CD4-positive, alpha-beta T cell treated with Interleukin-15 for 1 hour (primary cell): ENCODE measurements at places on chromosomes 1 and 21.

DNA sequence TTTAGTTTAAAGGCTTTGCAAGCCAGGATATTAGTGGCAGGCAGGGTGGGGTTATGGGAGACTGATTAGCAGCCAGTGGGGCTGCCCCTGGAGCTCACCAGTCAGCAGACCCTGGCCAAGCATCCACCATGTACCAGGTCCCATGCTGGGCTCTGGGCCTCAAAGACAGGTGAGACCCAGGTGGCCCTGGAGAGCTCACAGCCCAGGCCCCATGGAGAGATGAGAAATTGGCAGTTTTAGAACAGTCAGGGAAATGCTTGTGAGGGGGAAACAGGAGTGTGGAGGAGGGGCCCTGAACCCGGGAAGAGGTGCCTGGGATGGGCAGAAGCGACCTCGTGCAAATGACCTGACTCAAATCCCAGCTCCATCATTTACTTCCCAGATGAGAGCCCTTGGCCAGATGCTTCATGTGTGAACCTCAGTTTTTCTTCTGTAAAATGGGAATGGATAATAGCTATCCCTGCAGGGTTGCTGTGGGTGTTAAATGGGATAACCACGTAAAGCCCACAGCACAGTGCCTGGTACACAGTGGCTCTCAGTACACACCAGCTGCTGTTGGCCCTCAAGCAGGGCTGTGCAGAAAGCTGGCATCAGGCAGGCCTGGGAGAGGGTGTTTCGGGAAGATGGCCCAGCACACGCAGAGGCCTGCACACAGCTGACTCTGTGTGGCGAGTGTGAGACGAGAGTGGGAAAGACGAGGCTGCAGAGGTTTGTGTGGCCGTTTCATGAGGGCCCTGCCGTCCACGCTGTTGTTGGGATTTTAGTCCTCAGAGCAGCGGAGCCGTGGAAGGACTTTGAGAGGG, 518.5 kb downstream of the PTPRU start:
- no peak for DNase-seq

- no peak for DNase-seq
Measured at GRCh38 chr1:178740924-178741323, 15.9 kb downstream of the RALGPS2 start.

- no peak for DNase-seq
Measured at GRCh38 chr1:91201176-91201575, 179.3 kb upstream of the ZNF644 start.

GRCh38 chr1:28194326-28195035, 18.0 kb upstream of the PTAFR start:
- no peak for DNase-seq

- DNase-seq: no peak
Measured at GRCh38 chr1:112244131-112244530, 151.9 kb upstream of the CTTNBP2NL start.

DNA sequence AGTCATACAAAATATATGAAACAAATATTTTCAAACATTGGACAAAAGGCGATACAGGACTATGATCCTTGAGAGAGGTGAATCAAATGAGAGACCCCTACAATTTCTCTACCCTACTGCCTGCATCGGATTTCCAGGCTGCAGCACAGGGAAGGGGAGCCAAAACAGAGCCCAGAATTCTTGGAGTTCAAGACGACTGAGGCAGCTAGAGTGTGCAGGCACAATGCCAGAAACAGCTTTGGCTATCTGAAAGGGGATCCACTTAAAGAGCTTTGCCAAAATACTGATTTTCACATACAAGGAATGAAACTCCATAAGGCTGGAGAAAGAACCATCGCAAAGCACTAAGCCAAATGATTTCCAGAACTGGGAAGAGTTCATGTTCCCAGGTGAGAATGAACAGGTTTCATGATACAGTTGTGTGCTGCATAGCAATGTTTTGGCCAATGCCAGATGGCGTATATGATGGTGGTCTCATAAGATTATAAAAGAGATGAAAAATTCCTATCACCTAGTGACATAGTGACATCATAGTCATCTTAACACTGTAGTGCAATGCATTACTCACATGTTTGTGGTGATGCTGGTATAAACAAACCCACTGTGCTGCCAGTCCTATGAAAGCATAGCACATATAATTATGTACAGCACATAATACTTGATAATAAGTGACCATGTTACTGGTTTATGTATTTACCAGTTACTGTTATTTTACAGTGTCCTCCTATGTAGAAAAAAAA, 77.5 kb downstream of the KCND3 start:
- no peak for DNase-seq

- DNase-seq: no peak
Measured at GRCh38 chr1:156911577-156912298, 8.7 kb upstream of the LRRC71 start.

- no peak for DNase-seq
Measured at GRCh38 chr1:8862528-8862927, 16.0 kb downstream of the ENO1 start.

DNA sequence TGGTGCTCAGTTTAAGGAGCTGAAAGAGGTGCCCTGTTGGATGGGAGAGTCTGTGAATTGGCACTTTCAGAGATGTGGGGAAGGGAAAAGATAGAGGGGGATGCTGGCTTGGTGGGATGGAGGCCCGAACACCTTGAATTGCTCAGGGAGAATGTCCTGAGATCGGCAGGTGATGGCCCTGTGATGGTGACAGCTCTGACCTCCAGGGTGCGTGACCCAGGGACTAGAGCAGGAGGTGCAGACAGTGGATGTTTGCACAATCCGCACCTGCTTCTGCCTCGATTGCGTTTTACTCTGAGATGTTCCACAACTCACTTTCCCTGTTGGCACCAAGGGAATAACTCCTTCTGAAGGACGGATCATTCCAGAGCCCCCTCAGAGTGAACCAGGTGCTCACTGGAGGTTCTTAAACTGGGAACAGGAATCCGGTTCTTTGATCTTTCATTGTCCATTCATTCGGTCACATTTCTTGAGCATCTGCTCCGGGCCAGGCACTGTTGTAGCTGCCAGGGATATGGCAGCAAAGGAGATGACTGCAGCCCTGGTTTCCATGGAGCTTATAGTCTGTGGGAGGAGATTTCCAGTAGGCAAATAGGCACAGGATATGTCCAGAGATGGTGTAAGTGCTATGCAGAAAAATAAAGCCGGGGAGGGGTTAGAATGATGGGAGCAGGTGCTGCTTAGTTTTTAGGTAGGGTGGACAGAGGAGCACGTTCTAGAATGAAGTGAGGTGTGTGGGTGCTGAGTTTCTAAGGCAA, 226.6 kb upstream of the TMEM51 start:
- DNase-seq: no peak

GRCh38 chr1:1348420-1349255, 580 bp downstream of the DVL1 start:
- no peak for DNase-seq

DNA sequence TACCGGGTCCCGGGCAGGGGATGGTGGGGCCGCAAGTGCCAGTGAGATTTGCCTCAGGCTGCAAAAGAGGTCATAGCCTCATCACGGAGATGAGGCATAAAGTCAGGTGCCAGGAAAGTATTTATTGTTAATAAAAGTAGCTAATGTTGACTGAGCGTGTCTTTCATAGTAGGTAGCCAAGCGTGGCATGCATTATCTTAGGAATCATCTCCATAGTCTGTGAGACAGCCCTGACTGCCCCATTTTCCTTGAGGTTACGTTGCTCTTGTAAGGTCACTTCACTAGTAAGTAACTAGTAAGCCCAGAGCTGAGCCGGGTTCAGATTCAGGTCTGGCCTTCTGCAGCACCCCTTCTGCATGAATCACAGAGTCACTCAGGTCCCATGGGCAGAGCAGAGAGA, 174.2 kb downstream of the CAMTA1 start:
- DNase-seq: no peak

DNA sequence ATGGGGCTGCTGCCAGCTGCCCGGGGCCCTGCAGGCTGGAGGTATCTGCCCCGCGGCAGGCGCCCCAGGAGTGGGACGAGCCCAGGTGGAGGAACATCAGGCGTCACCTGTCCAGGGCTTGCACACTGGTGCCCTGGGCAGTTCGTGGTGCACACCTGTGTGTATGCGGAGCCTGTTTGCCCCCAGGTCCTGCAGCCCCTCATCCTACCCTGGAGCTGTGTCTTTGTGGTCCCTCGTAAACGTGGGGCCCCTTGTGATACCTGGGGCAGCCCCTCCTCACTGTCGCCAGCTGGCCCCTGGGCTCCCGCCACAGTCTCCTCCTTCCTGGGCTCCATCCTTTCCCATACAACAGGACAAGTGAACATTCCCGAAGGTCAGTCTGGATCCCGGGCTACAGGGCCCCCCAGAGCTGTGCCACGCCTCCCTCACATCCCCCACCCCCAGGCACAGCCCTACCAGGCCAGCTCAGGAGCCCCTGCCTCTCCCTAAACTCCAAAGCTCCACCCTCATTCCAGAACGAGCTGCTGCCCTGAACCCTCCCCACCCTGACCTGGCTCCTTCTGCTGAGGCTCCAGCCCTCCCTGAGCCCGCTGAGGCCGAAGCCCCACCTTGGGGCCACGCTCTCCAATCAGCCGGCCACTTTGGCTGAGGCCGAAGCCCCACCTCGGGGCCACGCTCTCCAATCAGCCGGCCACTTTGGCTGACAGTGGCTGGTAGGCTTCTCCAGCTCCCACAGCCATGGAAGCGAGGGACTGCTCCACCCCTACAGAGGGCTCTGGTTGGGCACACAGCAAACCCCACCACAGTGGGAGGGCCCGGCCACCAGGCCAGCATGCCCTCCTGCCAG, 42.6 kb downstream of the UBE2G2 start:
- no peak for DNase-seq

- DNase-seq: no peak
Measured at GRCh38 chr1:169676001-169676400, 35.4 kb downstream of the SELL start.

- DNase-seq: no peak
Measured at GRCh38 chr21:33302796-33303195, 22.0 kb upstream of the IFNAR1 start.

GRCh38 chr21:33270986-33271385, 4.8 kb downstream of the IL10RB start:
- no peak for DNase-seq

- no peak for DNase-seq
Measured at GRCh38 chr1:3904843-3905185, 4.7 kb upstream of the C1orf174 start.

- no peak for DNase-seq
Measured at GRCh38 chr1:89104147-89104546, 21.8 kb downstream of the GBP2 start.

DNA sequence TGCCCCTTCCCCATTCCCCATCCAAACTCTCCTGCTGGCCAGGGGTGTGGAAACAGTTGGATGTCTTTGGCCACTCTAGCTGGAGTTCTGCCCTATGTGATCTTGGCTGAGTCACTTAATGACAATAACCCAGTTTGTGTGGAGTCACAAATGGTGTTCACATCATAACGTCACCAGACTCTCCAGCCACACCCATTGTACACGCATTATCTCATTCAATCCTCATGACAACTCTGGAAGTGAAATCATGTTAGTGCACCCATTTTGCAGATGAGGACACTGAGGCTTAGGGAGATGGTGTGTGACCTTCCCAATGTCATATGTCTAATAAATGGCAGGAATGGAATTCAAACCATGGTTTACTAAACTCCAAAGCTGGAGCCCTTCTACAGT, 1.2 kb upstream of the CDA start:
- DNase-seq: no peak

DNA sequence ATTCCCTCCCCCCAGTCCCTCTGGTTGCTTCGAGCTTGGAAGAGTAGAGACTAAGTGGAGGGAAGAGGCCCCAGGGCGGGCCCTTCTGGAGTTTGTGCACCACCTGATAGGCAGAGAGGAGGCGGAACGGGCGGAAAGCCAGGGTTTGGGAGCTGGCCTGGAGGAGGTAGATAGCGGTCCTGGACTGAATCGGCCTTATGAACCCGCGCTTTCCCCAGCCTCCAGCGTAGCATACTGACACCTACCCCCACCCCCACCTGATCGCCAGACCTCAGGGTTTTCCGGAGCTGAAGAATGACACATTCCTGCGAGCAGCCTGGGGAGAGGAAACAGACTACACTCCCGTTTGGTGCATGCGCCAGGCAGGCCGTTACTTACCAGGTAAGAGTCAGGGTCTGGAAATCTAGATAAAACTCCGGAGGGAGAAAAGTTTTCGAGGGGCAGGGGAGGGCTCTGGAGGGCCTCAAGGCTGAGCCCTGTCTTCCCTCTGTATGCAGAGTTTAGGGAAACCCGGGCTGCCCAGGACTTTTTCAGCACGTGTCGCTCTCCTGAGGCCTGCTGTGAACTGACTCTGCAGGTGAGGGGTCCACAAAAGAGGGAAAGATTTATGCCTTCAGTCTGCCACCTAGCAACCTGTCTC, 705 bp downstream of the UROD start:
- DNase-seq: no peak

- no peak for DNase-seq
Measured at GRCh38 chr1:69246109-69246508, 321.6 kb upstream of the LRRC7 start.

- DNase-seq: no peak
Measured at GRCh38 chr21:28828021-28828420, 164.7 kb downstream of the LTN1 start.

DNA sequence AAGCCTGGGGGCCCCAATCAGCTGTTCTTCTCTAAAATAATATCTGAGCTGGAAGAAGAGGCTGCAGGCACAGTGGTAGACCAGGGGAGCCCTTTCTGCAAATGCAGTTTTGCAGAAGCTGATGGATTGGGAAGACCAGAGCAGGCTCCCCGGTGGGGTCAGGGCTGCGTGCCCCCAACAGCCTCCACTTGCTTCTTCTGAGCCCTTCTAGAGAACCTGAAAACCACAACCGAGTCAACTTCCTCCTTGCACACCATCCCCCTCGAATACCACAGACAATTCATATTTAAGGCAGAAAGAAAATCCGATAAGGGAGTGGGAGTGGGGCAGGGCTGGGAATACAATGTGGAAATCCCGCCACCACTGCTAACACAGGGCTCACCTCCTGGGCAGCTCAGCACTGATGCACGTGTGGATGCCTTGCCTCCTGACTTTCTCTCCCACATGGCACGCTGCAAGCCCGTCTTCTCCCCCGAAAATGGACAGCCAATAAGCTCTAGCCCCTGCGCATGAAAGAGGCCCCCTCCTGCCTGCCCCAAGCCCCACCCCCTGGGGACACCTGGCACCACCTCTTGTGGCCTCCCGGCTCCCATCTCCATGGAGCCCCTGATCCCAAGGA, 25.4 kb upstream of the ALDH4A1 start:
- DNase-seq: no peak

DNA sequence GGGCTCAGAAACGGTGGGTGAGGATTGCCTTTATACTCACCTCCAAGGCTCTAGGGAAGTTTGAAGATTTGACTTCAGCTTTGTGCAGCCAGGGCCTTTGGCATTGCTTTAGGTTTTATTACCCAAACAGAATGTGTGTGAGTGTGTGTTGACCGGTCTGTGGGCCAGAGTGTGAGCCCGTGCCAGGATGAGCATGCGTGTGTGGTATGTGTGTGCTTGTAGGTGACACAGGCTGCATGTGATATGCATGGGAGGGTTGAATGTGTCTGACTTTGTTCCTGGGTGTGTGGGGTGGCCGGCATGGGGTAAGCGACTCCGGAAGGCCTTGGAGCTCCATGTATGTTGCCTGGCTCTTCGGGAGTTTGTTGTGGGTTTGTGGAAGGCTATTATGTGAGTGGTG, 160.5 kb downstream of the FOXD2 start:
- no peak for DNase-seq

- DNase-seq: no peak
Measured at GRCh38 chr1:164233149-164233548, 325.8 kb upstream of the PBX1 start.
